ENCODE measurements at places on chromosomes 6 and 20.
A peak's percentile ranks its signal among the peaks of the same experiment; 100 is the strongest.

DNA sequence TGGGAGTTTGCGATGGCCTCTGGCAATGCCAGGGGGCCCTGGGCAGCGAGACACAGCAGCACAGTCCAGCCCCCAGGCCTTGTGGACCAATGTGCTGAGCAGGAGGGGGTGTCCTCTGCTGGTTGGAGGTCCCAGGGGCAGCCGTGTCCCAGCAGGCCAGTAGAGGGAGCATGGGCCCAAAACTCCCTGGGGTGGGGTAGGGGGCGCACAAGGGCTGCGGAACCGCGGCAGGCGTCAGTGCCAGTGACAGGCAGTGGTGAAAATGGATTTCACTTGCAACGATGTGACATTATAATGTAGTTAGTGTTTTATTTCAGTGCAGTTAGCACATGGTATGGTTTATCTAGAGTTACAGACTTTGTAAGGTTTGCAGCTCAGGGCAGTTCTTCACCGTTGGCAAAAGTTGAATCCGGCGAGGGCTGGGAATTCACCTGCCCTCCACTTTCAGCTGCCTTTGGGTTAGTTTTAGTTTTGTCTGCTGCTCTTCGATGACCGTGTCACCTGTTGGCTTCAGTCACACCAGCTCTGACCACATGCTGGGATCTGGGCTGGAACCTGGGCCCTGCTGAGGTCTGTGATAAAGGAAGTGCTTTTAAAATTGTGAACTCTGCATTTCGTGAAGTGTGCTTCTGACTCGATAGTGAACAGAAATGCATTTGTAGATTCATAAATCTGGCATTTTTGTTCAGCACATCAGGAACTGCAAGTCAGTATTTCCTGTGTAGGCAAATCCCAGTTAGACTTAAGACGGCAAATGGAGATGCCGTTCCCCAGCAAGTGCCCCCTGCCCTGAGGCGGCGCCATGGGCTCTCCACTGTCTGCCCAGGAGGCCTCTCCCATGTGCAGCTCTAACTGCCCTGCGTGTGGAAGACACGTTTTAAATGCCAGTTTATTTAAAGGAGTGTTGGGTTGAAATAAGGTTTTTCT, 46.8 kb downstream of the PYGB start:
- DNase-seq: peak; percentile 15

DNA sequence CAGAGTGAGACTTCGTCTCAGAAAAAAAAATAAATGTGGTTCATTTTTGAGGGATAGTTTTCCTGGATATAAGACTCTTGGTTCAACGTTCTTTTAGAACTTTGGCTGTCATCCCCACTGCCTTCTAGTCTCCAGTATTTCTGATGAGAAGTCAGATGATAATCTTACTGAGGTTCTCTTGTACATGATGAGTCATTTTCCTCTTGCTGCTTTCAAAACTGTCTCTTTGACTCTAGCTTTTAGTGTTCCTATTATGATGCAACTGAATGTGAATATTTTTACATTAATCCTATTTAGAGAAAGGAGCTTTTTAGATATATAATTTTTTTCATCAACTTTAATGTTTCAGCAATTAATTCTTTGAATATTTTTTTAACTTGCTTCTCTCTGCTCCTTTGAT, 46.0 kb upstream of the OR14J1 start:
- no peak for DNase-seq

DNA sequence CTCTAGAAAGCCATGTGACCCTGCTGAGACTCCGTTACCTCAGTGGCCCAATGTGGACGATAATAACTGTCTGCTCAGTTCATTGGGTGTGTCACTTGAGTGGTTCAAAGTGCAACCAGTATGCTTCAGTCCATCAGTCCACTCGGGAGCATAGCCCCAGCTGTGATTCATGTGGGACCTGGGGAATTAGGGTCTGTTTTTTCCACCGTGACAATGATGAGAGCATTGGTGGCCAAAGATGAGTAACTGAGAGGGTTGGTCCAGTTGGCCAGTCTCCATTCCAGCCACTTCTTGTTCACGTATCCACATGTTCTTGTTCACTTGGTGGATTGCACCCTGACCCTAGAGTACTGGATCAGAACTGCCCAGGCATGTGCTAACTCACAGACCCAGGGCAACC, 403.6 kb downstream of the CD83 start:
- no peak for DNase-seq

DNA sequence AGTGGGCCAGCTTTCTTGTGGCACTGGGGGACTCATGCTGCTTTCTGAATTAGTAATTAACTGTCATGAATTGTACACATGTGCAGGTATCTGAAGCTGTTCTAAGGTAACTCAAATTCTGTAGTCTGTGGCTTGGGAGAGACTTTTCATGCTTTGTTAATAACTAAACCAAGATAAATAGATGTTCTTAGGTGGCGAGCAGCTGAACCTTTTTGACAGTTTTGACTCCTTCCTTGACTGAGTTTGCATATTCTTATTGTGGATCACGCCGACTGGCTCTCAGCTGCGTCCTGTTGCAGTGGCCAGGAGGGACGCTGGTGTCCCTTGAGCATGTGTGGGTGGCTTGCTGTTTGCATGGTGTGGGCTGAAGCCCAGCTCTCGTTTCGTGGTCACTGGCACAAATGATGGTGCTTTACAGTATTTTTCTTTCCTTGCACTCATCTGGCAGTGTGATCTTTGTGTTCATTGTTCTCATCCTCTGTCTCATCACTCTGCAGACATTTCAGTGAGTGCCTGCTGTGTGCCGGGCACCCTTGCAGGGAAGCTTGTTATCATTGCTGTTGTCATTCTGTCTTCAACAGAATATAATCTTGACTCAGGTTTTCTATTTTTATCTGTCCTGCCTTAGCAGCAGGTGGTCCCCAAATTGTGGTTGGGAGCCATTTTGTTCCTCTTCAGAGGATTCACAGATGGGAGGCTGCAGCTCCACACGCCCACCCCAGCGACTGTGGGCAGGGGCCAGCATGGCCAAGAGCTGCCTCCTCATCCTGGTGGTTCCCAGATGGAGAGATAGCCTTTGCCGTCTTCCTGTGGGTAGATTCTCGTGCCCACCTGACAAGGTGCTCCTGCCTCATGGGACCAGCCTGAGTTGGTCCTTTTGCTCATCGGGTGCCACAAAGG, 39.6 kb downstream of the DUSP22 start:
- no peak for DNase-seq

DNA sequence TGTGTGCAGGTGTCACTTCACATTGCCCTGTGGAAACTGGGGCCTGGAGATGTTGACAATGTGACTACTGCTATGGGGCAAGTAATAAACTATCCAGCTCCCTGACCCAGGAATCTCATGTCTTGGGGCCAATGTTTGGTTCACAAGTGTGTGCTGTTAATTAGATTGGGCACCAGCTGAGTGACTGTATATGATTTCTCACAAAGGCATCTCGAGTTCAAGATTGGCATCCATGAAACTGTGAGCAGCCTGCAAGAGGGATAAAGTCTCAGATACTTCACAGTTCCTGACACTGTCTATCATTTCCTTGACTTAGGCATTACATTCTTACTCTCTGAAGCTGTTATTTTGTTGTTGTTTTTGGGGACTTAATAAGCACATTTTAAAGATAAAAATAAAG, 264.0 kb downstream of the PRKN start:
- DNase-seq: no peak

DNA sequence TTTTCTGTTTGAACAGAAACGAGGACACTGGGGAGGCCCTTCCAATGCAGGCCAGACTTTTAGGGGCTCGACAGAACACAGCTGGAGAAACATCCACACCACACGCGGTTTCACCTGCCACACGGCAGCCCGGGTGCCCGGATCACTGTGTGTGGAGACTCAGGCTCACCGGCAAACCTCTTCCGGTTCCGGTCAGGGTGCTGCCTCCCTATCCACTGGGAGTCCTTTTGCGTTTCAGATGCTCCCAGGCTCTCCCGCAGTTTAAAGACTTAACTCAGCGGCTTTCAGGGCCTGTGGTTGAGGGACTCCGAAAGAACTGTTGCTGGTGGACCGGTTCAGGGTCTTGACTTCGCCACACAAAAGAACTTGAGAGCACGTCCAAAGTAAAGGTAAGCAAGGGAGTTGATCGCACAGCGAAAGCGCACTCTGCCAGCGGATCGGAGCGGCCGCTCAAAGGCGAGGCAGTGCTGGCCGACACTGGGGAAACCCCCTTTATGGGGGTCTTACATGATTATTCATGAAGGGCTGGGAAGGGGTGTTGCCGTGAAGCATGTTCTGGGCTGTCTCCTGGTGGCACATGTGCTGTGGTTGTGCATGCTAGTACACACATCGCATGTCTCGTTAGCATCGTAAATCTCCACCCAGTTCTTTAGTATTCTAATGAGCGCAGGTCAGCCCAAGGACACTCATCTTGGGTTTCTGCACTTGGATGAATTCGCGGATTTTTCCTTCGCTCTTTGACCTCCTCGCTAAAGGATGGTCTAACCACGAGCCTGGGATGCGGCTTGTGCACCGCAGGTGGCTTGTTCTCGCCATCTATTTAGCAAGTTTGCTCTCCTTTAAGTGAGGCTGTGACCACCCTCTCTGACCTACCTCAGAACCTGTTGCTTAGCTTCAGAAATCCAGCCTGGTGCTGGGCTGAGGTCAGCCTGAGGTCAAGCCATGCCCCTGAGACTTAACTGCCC, 180.3 kb downstream of the CDH26 start:
- DNase-seq: no peak

DNA sequence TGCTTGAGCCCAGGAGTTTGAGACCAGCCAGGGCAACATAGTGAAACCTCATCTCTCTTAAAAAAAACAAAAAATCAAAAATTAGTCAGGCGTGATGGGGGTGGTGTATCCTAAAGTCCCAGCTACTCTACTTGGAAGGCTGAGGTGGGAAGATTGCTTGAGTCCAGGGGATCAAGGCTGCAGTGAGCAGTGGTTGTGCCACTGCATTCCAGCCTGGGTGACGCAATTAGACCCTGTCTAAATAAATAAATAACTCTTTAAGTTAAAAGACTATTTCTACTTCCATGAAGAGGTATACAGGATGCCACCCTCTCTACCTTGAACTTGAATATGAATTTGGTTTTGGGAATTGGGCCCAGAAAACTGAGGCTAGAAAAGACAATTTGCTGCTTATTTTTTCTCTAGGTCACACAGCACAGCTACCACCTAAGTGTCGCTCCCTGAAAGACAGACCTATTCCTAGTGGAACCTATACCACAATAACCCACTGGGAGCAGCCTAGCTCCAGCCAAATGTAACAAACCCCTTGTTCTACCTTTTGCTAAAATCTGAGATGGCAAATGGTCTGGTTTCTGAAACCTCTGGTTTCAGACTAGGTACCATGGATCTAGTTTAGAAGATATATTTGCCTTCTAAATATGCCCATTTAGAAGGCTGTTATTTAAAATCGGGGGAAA, 35.2 kb downstream of the HMGCLL1 start:
- no peak for DNase-seq

DNA sequence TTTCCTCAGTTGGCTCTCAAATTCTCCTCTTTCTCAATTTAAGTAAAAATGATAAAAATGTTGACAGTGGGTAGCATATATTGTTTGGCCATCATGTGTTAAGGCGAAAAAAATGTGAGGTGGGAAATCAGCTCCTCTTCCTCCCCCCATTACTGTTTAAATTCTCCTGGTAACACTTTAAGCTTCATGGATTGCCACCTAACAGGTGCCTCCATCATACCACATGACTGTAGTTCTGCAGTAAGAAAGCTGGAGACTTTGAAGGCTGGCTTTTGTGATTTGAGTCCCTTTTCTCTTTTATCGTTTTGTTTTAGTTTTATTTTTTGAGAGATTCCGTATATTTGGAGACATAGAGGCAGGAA, 1.2 kb downstream of the ZFAND3 start:
- no peak for DNase-seq

DNA sequence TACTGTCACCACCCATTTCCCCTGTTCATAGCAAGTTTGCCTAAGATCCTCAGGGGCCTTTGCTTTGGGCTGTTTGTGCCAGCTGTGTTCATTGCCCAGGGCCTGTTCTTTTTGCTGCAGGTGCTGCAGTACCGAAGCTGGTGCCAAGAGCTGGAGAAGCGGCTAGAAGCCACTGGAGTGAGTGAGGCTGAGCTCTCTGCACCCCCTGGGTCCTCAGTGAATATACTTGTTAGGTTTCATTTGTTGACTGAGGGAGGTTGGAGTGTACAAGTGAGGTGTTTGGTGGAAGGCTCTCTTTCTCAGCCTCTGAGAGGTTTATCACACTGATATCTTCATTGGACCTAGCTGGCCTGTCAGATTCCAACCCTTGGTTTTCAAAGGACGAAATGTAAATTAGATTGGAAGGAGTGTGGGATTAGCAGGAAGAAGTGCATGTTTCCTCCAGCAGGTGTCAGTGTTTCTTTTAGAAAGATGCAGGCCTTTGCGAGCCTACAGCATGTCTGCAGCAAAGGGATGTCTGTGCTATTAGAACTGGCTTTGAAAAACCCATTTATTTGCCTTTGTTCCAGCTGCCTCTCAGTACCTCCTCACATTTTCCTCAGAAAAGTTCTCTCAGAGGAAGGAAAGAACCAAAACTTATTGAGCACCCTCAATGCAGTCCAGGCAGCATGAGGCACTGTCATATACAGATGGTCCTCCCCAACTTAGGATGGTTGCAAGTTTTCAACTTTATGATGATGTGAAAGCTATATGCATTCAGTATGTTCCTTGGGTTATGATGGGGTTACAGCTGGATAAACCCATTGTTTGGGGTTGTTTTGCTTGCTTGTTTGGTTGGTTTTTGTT, 8.3 kb downstream of the CEP250 start:
- no peak for DNase-seq

DNA sequence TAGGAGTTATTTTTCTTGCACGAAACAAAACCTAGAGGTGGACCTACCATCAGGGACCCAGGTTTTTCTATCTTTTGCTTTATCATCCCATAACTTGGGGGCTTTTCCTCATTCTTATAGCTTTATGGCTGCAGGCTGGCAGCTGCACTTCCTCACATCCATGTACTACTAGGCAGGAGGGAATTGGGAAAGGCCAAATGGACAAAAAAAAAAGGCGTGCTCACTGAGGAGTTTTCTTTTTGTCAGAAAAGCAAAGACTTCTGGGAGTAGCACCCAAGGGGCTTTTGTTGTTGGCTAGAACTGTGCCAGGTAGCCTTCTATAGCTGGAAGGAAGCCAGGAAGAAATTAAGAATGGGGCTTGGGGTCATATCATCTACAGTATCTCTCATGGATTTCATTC, 61.4 kb downstream of the SLX4IP start:
- DNase-seq: no peak

GRCh38 chr20:10478205-10478604, 43.1 kb downstream of the SLX4IP start:
- no peak for DNase-seq

- no peak for DNase-seq
Measured at GRCh38 chr20:34143951-34144350, 31.9 kb upstream of the EIF2S2 start.
